ENCODE measurements at places on chromosomes 5 and 9. TPM values are rescaled to one million over a fixed set of nuclear protein-coding genes. Genes with fewer than 3 reads are reported as not detected.

DNA sequence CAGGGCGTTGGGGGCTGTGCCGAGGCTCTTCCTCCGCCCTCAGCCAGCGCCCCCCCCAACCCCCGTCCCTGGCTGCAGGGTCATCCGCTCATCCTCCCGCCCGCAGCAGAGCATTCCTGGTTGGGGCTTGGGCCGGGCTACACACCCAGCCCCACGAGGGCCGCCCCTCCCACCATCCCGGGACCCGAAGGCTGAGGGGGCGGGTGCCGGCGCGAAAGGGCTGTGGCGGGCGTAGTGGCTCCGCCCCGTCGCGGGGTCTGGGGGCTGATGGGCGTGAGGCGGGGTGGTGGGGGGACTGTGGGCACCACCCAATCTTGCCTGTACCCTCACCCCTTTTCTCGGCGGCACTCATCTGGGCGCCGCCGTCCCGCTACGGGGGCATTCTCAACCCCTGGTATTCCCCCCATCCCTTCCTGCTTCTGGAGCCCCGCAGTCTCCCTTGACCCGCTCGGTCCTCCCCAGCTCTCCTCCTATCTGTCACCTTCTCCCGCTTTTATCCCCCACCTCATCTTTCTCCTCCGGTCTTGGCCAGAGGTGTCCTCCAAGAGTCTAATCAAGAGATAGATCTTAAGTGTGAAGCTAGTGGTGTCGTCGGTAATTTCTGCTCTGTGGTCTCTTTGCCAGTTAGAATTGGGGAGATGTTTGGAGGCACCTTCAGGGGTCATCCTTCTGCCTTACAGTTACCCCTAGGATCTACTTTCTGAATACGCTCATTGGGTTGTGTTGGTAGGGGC lies 1.6 kb downstream of the FER start:
- DNase-seq, result peak; percentile 44

- DNase-seq, result peak; percentile 62
Measured at GRCh38 chr5:58462623-58463230, 2.8 kb upstream of the PLK2 start.

GRCh38 chr9:78577156-78577906 lies 280.4 kb downstream of the PSAT1 start:
- DNase-seq, result no peak

GRCh38 chr5:181223729-181224389 lies 778 bp downstream of the TRIM41 start:
- no peak for DNase-seq

GRCh38 chr5:131139321-131139720 lies 25.7 kb downstream of the HINT1 start:
- no peak for DNase-seq

DNA sequence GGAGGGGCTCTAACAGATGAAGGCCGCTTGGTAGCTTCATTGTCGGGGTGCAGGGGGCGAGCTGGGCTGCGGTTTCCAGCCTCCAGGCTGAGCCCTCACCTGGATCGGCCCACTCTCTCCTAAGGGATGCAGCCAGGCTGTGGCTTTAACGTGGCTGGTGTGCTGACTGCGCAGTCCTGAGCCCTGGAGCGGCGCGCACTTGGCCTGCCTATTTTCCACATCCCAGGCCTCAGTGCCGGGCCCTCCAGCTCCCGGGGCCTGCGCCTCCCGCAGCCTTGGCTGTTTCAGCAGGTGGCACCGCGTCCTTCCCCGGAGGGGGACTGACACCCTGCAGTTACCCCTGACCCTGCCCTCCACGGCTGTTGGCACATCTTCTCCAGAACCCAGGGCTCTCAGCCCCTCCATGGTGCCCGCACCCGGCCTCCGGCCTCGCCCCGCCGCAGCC lies 1.4 kb downstream of the RNU6ATAC start:
- no peak for DNase-seq

The APBA1 gene
- 0.69 TPM for total RNA-seq

Measured in M059J (cell line).